ENCODE measurements at places on chromosomes 5 and 9.

- no peak for DNase-seq
These were observed 56.4 kb upstream of the TMC1 start for GRCh38 chr9:72464857-72465592.

- DNase-seq = no peak
These were observed 11.6 kb upstream of the AKNA start for GRCh38 chr9:114399381-114399780.

- DNase-seq = no peak
These were observed 121.8 kb upstream of the ELL2 start for GRCh38 chr5:96083361-96083881.

DNA sequence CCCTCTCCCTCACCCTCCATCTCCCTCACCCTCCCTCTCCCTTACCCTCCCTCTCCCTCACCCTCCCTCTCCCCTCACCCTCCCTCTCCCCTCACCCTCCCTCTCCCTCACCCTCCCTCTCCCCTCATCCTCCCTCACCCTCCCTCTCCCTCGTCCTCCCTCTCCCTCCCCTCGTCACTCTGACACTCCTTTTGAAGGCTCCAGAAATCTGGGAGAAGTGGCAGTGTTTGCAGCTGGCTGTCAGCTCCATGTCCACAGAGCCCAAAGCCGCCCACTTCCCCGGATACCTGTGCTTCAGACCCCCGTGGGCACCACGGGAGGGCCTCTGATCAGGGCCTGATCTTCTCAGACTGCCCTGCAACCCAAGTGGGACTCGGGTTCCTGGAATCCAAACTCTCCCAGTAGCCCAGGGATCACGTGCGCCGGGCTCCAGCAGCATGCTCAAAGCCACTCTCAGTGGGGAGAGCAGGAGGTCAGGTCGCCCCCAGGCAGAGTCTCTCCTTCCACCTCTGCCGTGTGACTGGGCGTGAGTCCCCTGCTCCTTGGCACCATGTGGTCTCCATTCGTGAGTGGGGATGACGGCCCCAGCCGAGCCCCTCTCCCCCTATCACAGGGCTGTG is 33.1 kb downstream of the DBH start:
- DNase-seq = no peak
